Right atrium auricular region (tissue), 2 donors: ENCODE measurements at places on chromosomes 5 and 9.

- H3K27ac ChIP-seq = no peak overlapping the region
- no peaks in the 10 kb centered on the region for H3K36me3 ChIP-seq
- no peaks in the 10 kb centered on the region for H3K27me3 ChIP-seq
- no peak overlapping the region for H3K4me3 ChIP-seq
- no peaks in the 10 kb centered on the region for H3K4me1 ChIP-seq
- DNase-seq = no peak
Measured at GRCh38 chr5:120258123-120258522, 206.0 kb upstream of the PRR16 start.

DNA sequence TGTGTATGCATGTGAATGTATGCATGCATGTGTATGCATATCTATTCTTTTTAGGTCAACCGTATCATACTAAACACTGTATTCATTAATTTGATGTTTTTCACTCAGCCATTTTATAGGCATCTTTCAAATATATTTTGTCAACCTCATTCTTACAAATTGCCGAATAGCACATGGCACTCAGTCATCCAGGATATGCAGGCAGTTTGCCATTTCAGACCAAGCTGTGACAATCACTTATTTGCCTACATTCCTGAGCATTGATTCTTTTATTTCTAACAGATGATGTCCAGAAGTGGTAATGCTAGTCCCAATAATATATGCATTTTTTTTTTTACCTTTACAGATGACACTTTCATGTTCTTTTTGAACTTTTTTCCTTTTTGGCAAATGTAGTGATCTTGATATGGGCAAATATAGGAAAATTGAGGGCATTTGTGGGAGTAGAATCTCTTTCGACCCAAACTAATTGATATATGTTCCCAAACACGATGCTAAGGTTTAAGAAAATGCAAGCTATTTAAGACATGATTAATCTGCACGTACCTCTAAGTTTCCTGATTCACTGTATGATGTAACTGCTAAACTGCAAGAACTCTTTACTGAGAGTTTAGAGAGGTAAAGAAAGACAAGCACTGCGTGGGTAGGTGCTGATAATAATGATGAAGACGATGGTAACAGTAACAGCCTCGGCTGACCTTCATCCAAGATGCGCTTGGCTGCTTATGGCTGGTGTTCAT lies 153.9 kb upstream of the DAP start:
- no peak overlapping the region for H3K4me3 ChIP-seq
- no peaks in the 10 kb centered on the region for H3K4me1 ChIP-seq
- no peaks in the 10 kb centered on the region for H3K27me3 ChIP-seq
- no peak overlapping the region for H3K27ac ChIP-seq

DNA sequence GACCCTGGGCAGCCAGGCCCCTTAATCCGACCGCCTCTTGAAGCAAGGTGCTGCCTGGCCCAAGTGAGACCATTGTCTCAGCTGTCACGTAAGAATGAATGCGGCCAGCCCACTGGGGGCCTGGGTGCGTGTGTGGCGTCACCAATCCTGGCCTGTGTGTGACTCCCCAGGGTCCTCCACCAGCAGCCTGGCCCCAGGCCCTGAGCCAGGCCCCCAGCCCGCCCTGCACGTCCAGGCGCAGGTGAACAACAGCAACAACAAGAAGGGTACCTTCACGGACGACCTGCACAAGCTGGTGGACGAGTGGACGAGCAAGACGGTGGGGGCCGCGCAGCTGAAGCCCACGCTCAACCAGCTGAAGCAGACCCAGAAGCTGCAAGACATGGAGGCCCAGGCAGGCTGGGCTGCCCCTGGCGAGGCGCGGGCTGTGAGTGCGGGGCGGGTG lies 124.2 kb downstream of the WNK2 start:
- H3K27ac ChIP-seq = no peak overlapping the region
- no peaks in the 10 kb centered on the region for H3K27me3 ChIP-seq
- H3K36me3 ChIP-seq = no peaks in the 10 kb centered on the region
- DNase-seq = no peak
- no peak overlapping the region for H3K4me3 ChIP-seq
- H3K4me1 ChIP-seq = peaks cover 17% of the 10 kb centered on the region

DNA sequence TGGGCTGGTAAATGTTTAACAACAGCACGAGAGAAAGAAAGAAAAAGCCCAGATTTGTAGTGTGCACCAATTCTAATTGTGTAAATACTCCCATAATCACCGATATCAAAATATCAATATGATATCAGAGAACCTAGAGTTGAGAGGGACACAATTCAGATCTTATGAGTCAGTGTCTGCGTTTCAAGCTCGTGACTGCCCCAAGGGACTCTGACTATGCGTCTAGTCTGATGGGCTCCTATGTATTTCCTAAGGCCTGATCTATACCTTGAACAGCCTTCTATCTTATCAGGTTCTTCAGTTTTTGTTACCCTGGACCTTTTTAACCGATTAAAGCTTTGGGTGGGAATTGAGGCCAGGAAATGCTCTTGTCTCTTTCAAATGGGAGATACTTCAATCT lies 243.0 kb upstream of the SLC24A2 start:
- H3K4me3 ChIP-seq = no peak overlapping the region
- H3K27ac ChIP-seq = peak overlapping the region; percentile 5
- no peaks in the 10 kb centered on the region for H3K27me3 ChIP-seq
- no peak for DNase-seq

DNA sequence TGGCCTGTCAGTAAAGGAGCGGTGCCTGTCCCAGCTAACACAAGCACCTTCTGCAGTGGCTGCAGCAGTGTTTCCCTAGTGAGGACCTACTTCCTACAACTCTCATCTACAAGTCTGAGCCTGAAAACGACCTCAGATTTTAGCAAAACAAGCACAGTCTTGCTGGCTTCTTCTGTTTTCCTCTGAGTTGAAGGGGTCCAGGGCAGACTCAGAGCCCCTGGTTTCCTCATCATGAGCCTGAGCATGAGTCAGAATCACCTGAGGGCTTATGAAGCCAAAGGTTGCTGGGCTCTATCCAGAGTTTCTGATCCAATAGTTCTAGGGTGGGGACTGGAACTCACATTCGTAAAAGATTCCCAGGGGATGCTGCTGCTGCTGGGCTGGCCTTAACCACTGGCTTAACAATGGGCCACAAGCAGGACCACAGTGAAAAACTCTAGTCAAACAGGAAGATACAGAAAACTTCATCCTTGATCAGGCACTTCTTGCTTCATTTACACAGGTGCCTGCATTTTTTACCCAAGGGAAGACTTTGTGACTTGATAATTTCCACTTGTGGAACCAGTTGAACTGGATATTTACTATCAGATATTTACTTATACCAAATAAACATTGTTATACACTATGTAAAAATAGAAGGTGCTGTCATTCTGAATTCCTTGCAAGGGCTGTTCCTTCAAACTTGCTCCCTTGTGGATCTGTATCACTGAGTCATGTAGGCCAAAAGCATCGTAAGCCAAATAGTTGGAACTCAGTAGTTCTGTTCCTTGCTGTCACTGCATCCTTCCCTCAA lies 4.3 kb upstream of the ACER2 start:
- DNase-seq = no peak
- no peak overlapping the region for H3K27ac ChIP-seq
- no peaks in the 10 kb centered on the region for H3K4me1 ChIP-seq
- no peaks in the 10 kb centered on the region for H3K36me3 ChIP-seq
- H3K4me3 ChIP-seq = no peak overlapping the region

- H3K4me3 ChIP-seq = no peak overlapping the region
- no peaks in the 10 kb centered on the region for H3K36me3 ChIP-seq
- peaks cover 13% of the 10 kb centered on the region for H3K4me1 ChIP-seq
- no peaks in the 10 kb centered on the region for H3K27me3 ChIP-seq
- no peak for DNase-seq
Measured at GRCh38 chr9:127722055-127722745, 6.3 kb downstream of the TTC16 start.

GRCh38 chr5:6504677-6505415 lies 56.2 kb downstream of the UBE2QL1 start:
- no peaks in the 10 kb centered on the region for H3K36me3 ChIP-seq
- H3K4me3 ChIP-seq = no peak overlapping the region
- no peak overlapping the region for H3K27ac ChIP-seq
- no peaks in the 10 kb centered on the region for H3K27me3 ChIP-seq

GRCh38 chr9:6689893-6690674 lies 44.6 kb upstream of the GLDC start:
- DNase-seq = no peak
- H3K27ac ChIP-seq = no peak overlapping the region
- H3K36me3 ChIP-seq = no peaks in the 10 kb centered on the region
- H3K4me1 ChIP-seq = no peaks in the 10 kb centered on the region
- H3K27me3 ChIP-seq = no peaks in the 10 kb centered on the region

- H3K27ac ChIP-seq = no peak overlapping the region
- H3K4me3 ChIP-seq = no peak overlapping the region
- peaks cover 25% of the 10 kb centered on the region for H3K36me3 ChIP-seq
- no peak for DNase-seq
Measured at GRCh38 chr9:20995616-20996015, 35.8 kb downstream of the HACD4 start.

- no peaks in the 10 kb centered on the region for H3K4me1 ChIP-seq
- H3K36me3 ChIP-seq = peaks cover 12% of the 10 kb centered on the region
- no peak for DNase-seq
Measured at GRCh38 chr9:7791394-7791793, 8.2 kb downstream of the DMAC1 start.

- H3K36me3 ChIP-seq = no peaks in the 10 kb centered on the region
- DNase-seq = no peak
- no peaks in the 10 kb centered on the region for H3K4me1 ChIP-seq
- no peak overlapping the region for H3K4me3 ChIP-seq
- peaks cover 12% of the 10 kb centered on the region for H3K27me3 ChIP-seq
Measured at GRCh38 chr9:137136881-137137607, 1.9 kb upstream of the GRIN1 start.

- H3K36me3 ChIP-seq = no peaks in the 10 kb centered on the region
- H3K4me1 ChIP-seq = peaks cover 4% of the 10 kb centered on the region
- no peak overlapping the region for H3K4me3 ChIP-seq
- H3K27ac ChIP-seq = no peak overlapping the region
Measured at GRCh38 chr9:112530751-112531205, 44.2 kb downstream of the KIAA1958 start.

GRCh38 chr5:53261245-53261644 lies 151.7 kb upstream of the MOCS2 start:
- no peak for DNase-seq
- no peaks in the 10 kb centered on the region for H3K27me3 ChIP-seq
- H3K27ac ChIP-seq = no peak overlapping the region
- H3K4me3 ChIP-seq = no peak overlapping the region
- no peaks in the 10 kb centered on the region for H3K4me1 ChIP-seq

DNA sequence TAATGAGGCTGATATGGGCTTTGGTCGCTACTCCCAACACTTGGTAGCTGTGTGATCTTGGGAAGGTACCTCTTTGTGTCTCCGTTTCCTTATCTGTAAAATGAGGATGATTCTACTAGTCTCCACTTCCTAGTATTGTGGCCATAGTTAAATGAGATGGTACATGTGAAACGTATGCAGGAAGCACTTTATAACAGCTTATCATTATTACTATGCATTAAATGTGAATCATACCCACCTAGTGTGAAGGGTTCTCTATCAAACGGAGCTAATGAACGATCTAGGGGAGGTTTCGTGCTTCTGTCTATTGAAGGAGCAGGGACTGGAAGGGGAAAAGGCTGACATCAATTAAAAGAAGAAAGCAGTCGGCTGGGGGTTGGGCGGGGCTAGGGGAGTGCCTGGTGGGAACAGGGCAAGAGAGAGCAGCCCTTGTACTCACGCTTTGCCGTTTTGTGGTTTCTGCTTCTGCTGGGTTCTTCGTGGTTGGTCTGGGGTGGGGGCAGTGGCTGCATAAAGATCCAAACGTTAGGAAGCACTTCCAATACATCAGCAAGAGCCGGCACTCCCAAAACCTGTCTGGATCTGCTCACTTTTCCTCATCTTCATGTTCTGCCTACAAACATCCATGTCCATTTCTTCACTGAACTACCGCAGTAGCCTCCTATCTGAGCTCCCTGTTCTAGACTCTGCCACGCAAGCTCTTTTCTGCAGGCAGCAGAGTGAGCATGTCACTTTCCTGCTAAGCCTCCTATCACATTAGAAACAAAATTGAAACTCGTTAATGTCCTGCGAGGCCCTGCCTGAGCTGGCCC lies 30.8 kb downstream of the LCP2 start:
- H3K4me1 ChIP-seq = no peaks in the 10 kb centered on the region
- H3K4me3 ChIP-seq = no peak overlapping the region
- H3K36me3 ChIP-seq = no peaks in the 10 kb centered on the region
- DNase-seq = no peak

DNA sequence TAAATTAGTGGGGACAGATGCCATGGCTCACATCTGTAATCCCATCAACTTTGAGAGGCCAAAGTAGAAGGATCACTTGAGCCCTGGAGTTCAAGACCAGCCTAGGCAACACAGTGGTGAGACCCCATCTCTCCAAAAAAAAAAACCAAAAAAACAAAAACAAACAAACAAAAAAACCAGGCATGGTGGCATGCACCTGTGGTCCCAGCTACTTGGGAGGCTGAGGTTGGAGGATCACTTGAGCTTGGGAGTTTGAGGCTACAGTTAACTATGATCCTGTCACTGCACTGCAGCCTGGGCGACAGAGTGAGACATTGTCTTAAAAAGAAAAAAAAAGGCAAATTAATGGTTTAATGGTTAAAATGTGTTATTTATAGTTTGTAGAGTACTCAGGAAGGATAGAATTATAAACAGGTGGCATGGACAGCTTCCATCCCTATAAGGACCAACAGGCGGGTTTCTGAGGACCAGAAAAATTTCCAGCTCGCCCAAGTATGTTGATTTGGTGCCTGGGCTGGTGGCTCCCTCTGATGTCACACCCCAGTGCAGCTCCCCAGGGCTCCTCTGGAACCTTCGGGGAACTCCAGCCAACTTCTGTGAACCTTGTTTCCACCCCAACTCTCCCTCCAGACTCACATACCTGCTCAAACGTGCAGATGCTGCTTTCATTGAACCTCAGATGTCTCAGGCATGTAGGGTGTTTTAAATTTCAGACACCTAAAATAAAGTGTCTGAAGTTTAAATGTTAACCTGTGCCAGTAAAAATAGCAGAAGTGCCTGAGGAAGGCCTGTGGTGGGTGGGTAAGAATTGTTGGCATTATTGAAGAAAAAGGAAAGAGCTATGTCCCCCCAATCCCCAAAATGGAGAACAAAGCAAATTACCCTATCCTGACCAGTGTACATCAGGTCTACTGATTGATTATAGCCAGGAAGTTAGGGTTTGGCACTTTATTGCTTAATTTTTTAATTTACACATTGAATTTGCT lies 69.0 kb downstream of the TRIO start:
- H3K27me3 ChIP-seq = no peaks in the 10 kb centered on the region
- no peaks in the 10 kb centered on the region for H3K36me3 ChIP-seq
- no peak overlapping the region for H3K4me3 ChIP-seq
- no peaks in the 10 kb centered on the region for H3K4me1 ChIP-seq
- DNase-seq = no peak

- no peaks in the 10 kb centered on the region for H3K4me1 ChIP-seq
- DNase-seq = no peak
- H3K36me3 ChIP-seq = no peaks in the 10 kb centered on the region
- H3K27me3 ChIP-seq = no peaks in the 10 kb centered on the region
- H3K4me3 ChIP-seq = no peak overlapping the region
Measured at GRCh38 chr5:171688696-171689495, 96.7 kb upstream of the SMIM23 start.
